Tibial nerve (tissue), 4 donors: ENCODE measurements at places on chromosomes 2 and 18.

DNA sequence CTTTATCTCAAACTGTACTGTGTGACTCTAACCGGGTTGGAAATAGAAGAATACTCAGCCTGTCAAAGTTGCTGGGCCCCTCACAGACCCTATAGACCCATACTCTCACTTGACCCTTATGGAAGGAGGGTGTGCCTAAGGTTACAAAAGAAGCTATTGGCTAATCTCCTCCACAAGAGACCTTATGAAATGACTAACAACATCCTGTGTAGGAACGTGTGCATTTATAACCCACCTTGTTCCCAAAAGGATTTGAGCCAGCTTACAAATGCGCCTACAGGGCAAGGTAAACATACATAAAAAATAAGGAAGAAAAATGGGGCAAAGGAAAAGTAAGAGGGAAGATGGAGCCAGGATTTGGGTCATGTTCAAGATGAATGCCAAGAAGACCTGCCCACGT lies 225.4 kb upstream of the SMAD2 start:
- DNase-seq, result no peak

- DNase-seq, result no peak
These were observed 18.6 kb downstream of the TMEM182 start for GRCh38 chr2:102780467-102780866.

GRCh38 chr2:145598434-145598833 lies 1078.5 kb upstream of the ZEB2 start:
- DNase-seq, result no peak

- no peak for DNase-seq
These were observed 108.1 kb downstream of the FHOD3 start for GRCh38 chr18:36405611-36406010.

GRCh38 chr2:43191947-43192516 lies 34.4 kb downstream of the ZFP36L2 start:
- DNase-seq, result no peak

DNA sequence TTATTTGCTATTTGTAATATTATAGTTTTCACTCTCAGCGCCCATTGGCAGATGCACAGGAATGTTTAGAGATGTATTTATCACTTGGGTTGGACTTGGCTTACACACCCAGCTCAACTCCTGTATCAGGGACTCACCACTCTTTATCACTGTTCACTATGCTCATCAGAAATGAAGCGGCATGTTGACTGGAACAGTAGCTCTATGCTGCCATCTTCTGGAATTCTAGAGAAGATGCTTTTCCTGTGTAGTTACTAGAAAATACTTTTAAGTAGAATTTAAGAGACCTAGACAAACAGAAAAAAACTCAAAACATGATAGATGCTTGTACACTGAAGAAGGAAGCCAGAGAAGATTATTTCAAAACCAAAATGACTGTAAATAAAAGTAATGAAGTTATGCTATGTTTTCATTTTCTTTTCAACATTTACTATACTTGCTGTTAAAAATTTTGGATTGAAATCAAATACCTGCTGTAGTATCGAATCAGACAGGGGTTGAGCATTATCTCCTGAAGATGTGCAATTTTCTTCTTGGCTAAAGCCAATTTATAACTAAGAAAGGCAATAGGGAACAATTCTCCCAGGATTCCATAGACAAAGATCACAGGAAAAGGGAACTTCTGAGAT lies 47.4 kb upstream of the NXPH2 start:
- peak; percentile 9 for DNase-seq

GRCh38 chr2:164558450-164558849 lies 62.8 kb downstream of the GRB14 start:
- DNase-seq, result no peak
